ENCODE measurements at places on chromosomes 13 and 19. TPM values are rescaled to one million over a fixed set of nuclear protein-coding genes. Genes with fewer than 3 reads are reported as not detected.

GRCh38 chr13:44618326-44618725, 42.2 kb upstream of the TSC22D1 start:
- no peak for DNase-seq

Gene C19orf47
- total RNA-seq, result 32.8 TPM

GRCh38 chr13:51767100-51767499, 36.9 kb downstream of the DHRS12 start:
- no peak for DNase-seq

Gene WTIP
- total RNA-seq, result 48.4 TPM

- DNase-seq, result no peak
These were observed 28.6 kb downstream of the RFXAP start for GRCh38 chr13:36847606-36848005.

DNA sequence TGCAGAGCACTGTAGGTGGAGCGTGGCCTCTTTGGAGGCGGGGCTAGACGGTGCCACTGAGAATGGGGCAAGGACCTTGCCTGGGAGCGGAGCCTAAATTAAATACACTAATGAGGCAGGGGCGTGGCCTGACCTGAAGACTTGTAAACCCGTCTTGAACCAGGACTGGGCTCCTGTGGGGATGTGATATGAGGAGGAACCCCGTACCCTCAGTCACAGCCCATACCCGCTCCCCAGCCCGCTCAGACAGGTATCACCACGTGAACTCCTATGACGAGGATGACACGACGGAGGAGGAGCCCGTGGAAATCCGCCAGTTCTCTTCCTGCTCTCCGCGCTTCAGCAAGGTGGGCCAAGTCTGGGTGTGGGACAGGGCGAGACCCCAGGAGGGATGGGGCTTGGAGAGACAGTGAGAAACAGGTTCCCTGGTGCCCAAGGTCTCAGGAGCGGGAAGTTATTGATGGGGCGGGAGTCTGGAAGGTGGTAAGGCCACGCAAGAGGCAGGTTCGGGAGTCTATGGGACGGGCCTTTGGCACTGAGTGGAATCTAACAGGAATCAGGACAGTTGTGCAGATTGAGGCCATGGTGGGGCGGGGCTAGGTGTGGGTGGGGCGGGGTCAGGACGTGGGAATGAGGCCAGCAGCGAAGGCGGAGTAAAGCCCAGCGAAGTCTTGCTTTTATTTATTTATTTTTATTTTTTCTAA, 14.7 kb downstream of the DNASE2 start:
- no peak for DNase-seq

- no peak for DNase-seq
These were observed 20.7 kb upstream of the OLFM4 start for GRCh38 chr13:53007872-53008271.

DNA sequence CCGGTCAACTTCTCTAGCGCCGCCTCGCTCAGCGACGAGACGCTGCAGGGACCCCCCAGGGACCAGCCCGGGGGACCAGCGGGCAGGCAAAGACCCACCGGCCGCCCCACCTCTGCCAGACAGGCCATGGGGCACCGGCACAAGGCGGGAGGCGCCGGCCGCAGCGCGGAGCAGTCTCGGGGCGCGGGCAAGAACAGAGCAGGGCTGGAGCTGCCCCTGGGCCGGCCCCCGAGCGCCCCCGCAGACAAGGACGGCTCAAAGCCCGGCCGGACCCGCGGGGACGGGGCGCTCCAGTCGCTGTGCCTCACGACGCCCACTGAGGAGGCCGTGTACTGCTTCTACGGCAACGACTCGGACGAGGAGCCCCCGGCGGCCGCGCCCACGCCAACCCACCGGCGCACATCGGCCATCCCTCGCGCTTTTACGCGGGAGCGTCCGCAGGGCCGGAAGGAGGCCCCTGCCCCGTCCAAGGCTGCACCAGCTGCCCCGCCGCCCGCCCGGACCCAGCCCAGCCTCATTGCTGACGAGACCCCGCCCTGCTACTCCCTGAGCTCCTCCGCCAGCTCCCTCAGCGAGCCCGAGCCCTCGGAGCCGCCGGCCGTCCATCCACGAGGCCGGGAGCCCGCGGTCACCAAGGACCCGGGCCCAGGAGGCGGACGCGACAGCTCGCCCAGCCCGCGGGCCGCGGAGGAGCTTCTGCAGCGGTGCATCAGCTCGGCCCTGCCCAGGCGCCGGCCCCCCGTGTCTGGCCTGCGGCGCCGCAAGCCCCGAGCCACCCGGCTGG, 11.3 kb downstream of the C19orf25 start:
- DNase-seq, result no peak

Gene ZNF491
- total RNA-seq, result 0.41 TPM

DNA sequence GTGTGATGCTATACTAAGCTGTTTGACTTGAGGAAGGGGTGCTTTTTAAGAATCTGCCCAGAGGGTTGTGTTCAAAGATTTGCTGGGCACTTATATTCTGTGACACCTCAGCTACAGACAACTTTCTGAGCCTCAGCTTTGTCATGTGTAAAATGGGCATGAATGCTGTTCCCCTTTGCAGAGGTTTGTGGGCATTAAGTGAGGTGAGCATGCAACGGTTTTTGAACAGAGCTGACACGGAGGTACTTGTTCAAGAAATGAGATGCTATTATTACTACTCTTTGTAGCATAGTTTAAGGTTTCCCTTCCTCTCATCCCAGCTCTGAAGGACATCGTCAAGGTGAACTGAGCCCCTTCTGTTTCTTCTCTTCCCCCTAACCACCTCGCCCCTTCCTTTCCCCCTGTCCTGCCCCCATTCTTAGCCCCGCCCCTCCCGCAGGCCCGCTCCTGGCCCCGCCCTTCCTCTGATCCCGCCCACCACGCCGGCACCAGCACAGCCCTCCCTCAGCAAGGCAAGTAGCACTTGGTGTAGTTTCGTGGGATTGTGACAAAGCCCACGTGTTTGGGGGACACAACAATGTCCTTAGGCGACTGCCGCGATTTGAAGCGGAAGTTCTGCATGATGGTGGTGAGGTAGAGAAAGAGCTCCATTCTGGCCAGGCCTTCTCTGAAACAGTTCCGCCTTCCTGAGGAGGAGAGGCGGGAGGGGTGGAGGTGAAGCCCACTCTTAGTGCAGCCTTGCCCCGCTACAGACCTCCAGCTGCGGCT, 26.1 kb upstream of the CYP2A7 start:
- DNase-seq, result no peak

DNA sequence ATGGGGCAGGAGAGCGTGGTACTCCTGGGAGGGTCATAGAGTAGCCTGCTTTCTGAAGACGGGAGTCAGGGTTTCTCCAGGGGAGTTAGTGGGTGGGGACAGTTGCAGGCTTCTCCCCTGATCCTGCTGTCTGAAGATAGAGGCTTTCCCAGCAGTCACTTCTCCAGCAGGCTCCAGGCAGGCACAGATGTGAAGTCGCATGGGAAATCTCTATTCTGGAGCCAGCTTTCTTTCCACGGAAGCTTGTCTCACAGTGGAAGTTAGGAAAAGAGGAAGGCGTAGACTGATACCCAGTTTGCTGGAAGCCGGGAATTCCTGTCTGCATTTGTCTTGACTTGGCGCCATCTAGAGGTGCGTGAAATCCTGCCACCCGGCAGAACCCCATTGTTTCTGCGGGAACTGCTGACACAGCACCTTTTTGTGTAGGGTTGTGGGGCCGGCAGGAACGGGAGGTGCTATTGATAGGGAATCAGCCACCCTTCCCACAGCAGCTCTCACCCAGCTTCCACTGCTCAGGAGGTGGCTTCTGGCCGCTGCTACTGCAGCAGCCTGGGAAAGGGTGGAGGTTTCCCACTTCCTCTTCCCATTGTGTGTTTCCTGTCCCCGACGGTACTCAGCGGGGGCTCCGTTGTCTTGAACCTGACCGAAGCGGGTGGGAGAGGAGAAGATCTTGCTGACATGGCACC, 28.5 kb upstream of the NPAS1 start:
- DNase-seq, result peak; percentile 62

GRCh38 chr13:46543287-46543686, 9.7 kb upstream of the LRCH1 start:
- no peak for DNase-seq

Gene CD37
- not detected for total RNA-seq

- no peak for DNase-seq
These were observed 73.8 kb downstream of the GADD45B start for GRCh38 chr19:2549701-2550191.

Gene FBL
- total RNA-seq, result 800 TPM

DNA sequence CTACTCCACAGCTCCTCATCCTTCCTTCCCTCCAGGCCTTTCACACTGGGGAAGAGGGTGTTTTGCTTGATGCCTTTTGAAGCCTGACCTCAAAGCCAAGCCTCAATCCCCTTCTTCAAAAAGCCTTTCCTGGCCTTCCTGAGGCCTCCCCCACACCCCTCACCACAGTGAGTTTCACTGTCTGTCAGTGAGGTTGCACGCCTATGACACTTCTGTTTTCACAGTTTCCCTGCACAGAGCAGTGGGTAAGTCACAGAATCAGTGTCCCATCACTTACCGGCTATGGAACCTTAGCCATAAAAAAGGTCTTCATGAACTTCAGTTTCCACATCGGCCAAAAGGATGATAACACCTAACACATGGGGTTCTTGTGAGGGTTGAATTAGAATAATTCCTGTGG, 371.4 kb downstream of the UQCRFS1 start:
- no peak for DNase-seq

DNA sequence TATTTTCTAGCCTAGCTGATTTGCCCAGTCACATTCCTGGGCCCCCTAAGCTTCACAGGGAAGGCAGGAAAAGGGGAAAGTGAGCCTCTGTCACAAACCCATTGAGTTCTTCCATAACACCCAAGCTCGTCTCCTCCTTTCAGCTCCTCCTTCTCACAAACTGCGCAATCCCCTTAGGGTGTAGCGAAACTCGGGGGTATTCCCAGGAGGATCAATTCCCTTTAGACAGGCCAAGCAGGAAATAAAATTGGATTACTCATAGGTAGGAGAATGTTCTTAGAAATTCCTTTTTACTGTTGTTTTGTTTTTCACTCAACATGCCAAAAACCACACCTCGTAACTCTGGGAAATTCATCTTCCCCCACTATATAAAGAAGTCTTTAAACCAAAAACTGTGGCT, 139.3 kb downstream of the IRS2 start:
- DNase-seq, result no peak

GRCh38 chr13:33031277-33031676, 15.1 kb downstream of the KL start:
- no peak for DNase-seq

DNA sequence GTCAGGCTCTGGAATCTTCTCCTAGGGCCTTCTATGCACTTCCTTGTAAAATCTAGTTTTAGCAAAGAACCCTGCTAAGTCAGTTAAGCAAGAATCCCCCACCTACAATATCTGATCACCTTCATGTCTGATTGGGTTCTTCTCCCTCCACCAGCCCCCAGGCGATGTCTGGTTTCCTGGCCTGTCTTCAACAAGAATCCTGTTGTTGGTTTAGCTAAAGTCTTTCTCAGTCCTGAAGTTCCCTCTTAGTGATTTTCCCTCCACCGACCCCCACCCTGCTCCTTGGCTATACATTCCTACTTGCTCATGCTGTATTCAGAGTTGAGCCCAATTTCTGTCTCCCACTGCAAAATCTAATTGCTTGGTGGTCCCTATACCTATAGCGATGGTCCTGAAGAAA, 35.2 kb upstream of the SLC46A3 start:
- no peak for DNase-seq

Gene ONECUT3
- not detected for total RNA-seq

DNA sequence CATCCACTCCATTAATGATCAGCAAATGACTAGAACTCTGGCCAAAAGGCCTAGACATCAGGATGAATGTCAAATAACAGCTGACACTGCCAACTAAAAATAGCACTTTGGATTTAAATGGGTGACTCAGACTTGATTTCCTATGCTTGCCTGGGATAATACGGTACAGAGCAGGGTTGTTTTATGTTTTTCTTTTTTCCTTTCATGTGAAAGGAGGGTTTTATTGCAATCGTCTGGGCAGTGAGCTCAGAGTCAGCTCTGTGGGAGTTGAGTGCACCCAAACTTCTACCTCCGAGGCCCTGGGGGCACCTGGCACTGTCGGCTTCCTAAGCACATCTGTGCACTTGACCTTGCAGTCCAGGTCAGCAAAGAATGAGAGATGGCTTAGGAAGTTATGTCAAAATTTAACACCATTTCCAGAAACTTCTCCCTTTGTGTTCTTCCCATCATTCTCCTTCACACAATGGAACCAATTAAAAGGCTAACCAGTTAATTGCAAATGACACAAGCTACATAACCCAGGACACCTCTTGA, 134.1 kb downstream of the LACC1 start:
- peak; percentile 46 for DNase-seq

GRCh38 chr13:29435125-29435911, 160.2 kb downstream of the SLC7A1 start:
- no peak for DNase-seq

GRCh38 chr13:28540612-28541011, 45.7 kb upstream of the FLT1 start:
- DNase-seq, result no peak

DNA sequence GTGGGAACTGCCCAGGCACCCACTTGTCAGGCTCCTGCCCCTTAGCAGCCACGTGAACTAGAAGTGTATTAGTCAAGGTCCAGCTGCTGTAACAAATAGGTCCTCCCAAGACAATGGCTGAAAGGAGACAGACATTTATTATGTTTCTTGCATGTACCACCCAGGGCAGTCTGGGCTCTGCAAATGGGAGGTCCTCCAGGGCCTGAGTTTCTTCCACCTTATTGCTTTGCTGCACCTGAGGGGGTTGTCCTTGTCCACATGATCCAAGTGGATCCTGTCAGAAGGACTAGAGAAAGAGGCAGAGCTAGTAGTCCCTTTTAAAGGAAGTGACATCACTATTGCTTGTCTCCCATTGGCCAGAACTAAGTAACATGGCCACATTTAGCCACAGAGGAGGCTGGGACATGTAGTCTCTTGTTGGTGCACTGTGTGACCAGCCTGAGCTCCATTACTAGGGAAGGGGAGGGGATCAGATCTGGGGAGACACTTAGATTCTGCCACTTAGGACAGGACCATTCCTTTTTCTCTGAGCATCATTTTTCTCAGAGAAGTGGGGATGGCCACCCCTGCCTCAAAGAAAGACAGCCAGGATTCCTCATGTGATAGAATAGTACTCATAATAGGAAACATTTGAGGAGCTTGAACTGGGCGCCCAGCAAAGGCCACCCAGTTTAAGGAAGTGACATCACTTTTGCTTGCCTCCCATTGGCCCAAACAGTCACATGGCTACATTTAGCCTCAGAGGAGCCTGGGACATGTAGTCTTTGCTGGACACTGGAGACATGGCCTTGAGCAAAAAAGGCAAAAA, 15.1 kb downstream of the CC2D1A start:
- DNase-seq, result peak; percentile 71
